ENCODE measurements at places on chromosomes 5 and 9.

- DNase-seq: no peak
These were observed 16.6 kb downstream of the SH3PXD2B start for GRCh38 chr5:172437445-172438318.

GRCh38 chr5:38602641-38603040, 46.2 kb upstream of the LIFR start:
- DNase-seq: no peak

DNA sequence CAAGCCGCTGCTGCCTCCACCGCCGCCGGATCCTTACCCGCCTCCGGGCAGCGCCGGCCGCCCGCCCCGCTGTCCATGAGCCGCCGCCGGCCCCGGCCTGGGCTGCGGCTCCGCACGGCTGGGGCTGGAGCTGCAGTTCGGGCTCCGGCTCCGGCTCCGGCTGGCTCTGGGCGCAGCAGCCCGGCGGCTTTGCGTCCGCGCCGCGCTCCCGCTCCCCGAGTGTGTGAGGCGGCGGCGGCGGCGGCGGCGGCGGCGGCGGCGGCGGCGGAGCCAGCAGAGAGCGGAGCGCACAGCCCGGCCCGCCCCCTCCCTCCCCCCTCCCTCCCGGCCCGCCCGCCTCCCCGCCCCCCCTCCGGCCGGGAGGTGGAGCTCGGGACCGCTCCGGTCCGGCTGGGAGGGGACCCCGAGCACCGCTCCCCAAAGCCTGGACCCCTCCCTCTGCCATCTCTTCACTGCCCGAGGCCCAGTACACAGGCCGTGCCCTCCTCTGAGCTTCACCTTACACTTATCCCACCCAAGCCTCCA, at the start of gene PCDH1:
Gene PCDH1 (minus strand): TSS at position 225 of the 525 bp plus-strand sequence. CDS start 148 bp downstream, at position 77.
- no peak for DNase-seq

DNA sequence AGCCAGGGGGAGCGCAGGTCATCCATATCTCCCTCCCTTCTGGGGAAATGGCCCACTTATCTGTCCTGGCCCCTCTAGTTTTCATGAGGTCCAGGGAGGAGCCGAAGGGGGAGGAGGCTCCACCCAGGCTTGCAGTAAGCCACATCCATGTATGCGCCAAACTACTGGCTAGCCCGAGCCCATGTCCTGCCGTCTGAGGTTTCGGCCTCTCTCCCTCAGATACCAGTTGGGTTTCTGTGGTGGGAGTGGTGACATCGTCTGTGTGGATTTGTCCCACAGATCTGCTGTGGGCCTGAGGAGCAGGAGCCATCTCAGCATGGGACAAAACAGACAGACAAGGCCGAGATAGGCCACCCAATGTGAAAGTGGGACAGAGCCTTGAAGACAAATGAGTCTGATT, 78.3 kb upstream of the ORM1 start:
- no peak for DNase-seq

GRCh38 chr9:113345190-113345589, 4.2 kb upstream of the BSPRY start:
- no peak for DNase-seq

DNA sequence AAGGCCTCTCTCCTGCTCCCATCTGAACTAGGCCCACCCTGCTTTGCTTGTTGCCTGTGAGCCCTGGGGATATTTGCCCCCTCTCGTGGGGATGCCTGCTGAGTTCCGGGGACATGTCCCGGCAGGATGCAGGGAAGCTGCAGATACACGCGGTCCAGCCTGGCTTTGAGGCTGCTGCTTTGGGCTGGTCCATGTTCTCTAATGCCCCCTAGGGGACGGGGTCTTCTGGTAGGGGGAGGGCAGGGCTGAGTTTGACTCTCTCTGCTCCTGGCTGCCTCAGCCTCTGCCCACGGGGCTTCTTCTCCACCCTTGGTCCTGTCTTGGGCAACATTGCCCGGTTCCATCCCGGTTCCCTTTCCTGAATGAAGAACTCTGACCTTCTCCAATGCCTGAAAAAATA, 84.9 kb upstream of the ASS1 start:
- no peak for DNase-seq

GRCh38 chr5:107700481-107700880, 29.7 kb upstream of the EFNA5 start:
- DNase-seq: no peak

GRCh38 chr5:89008291-89008690, 125.3 kb upstream of the MEF2C start:
- DNase-seq: no peak

GRCh38 chr9:36486933-36487481, 85.7 kb upstream of the MELK start:
- DNase-seq: no peak

GRCh38 chr9:98121058-98121457, 2.0 kb upstream of the TRIM14 start:
- no peak for DNase-seq

- no peak for DNase-seq
These were observed 3.7 kb upstream of the ASS1 start for GRCh38 chr9:130441031-130441430.

- DNase-seq: no peak
These were observed 70.2 kb downstream of the FNBP1 start for GRCh38 chr9:129972816-129973215.

- no peak for DNase-seq
These were observed 18.6 kb upstream of the PSAT1 start for GRCh38 chr9:78278177-78278777.

DNA sequence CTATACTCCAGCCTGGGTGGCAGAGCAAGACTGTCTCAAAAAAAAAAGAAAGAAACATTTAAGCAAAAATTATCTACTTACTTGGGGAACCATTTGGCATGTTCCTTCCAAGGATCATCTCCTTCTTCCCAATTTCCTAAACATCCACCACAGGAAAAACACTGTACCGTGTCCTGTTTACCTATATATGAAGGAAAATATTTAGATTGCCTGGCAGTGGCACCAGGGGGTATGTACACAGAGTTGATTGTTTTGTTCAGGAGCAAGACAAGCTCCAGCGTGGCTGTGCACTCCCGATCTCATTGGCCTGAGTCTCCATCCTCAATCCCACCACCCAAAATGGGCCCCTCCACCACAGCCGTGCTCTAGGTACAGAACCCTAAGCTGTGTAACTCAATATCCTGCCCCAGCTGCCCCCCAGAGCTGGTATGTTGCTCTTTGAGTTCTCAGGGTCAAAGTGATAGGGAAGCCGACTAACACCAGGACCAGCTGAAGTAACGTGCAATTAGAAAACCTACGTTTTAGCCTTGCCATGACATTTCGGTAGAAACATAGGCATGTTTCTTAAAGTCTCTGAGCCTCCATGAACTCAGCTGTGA, 13.8 kb downstream of the NAIP start:
- no peak for DNase-seq

Measured in stimulated activated CD8-positive, alpha-beta memory T cell treated with anti-CD3 and anti-CD28 coated beads, Interleukin-7, amount 100 ng/mL, for 1 hour (primary cell).